Progenitor cell of endocrine pancreas (in vitro differentiated cells): ENCODE measurements at places on chromosomes 16 and 17. TPM values are rescaled to one million over a fixed set of nuclear protein-coding genes. Genes with fewer than 3 reads are reported as not detected.
A peak's percentile ranks its signal among the peaks of the same experiment; 100 is the strongest.

DNA sequence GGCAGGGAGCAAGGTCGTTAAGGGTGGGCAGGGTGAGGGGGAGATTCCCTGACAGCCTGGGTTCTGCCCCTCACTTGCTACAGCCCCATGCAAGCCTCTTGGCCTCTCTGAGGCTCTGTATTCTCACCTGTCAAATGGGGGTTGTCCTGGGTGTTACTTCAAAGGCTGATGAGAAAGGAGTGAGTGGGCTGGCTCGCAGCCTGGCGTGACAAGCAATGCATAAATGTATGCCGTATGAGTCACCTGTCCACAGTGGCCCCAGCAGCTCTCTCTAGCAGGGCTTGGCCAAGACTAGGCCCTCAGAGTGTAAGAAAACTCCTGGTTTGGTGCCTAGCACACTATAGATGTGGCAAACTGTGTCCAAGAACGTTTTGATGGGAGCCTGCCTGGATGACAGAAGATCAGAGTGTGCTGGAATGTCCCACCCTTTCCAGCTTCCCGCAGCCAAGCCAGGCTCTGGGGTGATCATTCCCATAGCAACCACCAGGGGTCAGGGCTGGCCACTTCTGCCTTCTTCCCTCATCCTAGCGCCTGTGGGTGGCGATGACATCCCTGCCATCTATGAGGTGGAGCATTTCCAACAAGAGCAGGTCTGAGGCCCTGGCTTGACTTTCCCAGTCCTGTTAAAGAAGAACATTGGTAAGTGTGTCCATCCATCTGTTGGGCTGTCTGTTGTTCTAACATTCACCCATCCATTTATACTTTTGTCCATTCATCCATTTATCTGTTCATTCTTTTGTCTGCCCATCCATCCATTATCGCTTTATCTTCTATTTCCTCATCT, 37.2 kb upstream of the ADGRG1 start:
- no peaks in the 10 kb centered on the region for H3K36me3 ChIP-seq
- DNase-seq, result peak; percentile 65
- no peak overlapping the region for H3K4me3 ChIP-seq
- H3K27me3 ChIP-seq, result peaks cover 11% of the 10 kb centered on the region
- H3K4me1 ChIP-seq, result peaks cover 3% of the 10 kb centered on the region
- H3K27ac ChIP-seq, result no peak overlapping the region

- H3K4me1 ChIP-seq, result peaks cover 4% of the 10 kb centered on the region
- DNase-seq, result no peak
- H3K27ac ChIP-seq, result no peak overlapping the region
- H3K36me3 ChIP-seq, result peaks cover 2% of the 10 kb centered on the region
- H3K27me3 ChIP-seq, result no peaks in the 10 kb centered on the region
Observed at GRCh38 chr17:45292696-45293412, 24.0 kb downstream of the MAP3K14 start.

LGALS9 gene
- total RNA-seq, result 2.1 and 3.1 TPM in 2 replicates

GRCh38 chr17:54780238-54780637, 120.4 kb upstream of the TOM1L1 start:
- H3K27ac ChIP-seq, result no peak overlapping the region
- no peaks in the 10 kb centered on the region for H3K36me3 ChIP-seq
- no peak for DNase-seq
- no peak overlapping the region for H3K4me3 ChIP-seq
- no peaks in the 10 kb centered on the region for H3K4me1 ChIP-seq
- peaks cover 3% of the 10 kb centered on the region for H3K27me3 ChIP-seq

DNA sequence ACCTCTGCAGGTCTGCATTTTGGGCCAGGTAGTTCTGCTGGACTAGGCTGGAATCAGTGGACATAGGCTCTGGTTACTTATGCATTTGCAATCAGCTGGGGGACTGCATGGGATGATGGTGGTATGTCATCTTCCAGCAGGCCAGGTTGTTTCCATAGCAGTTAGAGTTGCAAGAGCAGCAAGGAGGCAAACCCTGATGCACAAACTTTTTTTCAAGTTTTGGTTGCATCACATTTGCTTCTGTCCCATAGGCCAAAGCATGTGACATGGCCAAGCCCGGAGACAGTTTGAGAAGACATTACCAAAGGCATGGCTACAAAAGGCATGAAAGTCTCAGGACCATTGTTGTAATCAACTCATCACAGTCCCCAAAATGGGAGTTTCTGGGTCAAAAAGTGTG, 58.2 kb downstream of the PRKCB start:
- H3K27me3 ChIP-seq, result peaks cover 15% of the 10 kb centered on the region
- no peak overlapping the region for H3K27ac ChIP-seq
- H3K36me3 ChIP-seq, result no peaks in the 10 kb centered on the region

DNA sequence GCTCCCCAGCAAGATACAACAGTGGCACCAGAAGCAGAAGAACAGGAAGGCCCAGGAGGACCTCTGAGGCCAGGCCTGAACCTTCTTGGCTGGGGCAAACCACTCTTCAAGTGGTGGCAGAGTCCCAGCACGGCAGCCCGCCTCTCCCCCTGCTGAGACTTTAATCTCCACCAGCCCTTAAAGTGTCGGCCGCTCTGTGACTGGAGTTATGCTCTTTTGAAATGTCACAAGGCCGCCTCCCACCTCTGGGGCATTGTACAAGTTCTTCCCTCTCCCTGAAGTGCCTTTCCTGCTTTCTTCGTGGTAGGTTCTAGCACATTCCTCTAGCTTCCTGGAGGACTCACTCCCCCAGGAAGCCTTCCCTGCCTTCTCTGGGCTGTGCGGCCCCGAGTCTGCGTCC, 11.9 kb downstream of the CES3 start:
- no peaks in the 10 kb centered on the region for H3K4me1 ChIP-seq
- no peaks in the 10 kb centered on the region for H3K36me3 ChIP-seq
- no peak for DNase-seq
- H3K27me3 ChIP-seq, result peaks cover 15% of the 10 kb centered on the region
- H3K4me3 ChIP-seq, result no peak overlapping the region

CACNA1H gene
- 42.3 and 42.8 TPM in 2 replicates for total RNA-seq

EMP2 gene
- 10.5 and 11.6 TPM in 2 replicates for total RNA-seq

FZD2 gene
- total RNA-seq, result 73.6 and 89.7 TPM in 2 replicates

KRTAP17-1 gene
- not detected in 2 replicates for total RNA-seq

OSBPL7 gene
- total RNA-seq, result 20.5 and 26.2 TPM in 2 replicates

GRCh38 chr17:41722231-41722630, 10.1 kb downstream of the GAST start:
- no peak overlapping the region for H3K4me3 ChIP-seq
- no peaks in the 10 kb centered on the region for H3K36me3 ChIP-seq
- peaks cover 3% of the 10 kb centered on the region for H3K27me3 ChIP-seq
- no peak for DNase-seq

DNA sequence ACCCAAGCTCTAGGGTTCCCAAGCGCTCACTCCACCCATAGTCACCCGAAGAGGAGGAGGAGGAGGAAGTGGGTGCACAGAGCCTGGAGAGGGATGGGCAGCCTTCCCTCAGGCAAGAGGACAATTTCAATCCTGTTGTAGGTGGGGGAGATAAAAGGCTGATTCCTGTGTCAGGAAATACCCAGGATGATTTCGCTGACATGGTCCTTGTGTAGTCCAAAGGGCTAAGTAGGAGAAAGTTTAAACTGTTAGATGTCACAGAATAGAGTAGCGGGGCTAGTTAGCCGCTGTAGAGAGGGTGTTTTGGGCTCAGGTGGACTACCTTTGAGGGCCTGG, 1.3 kb upstream of the EXOC7 start:
- no peak overlapping the region for H3K27ac ChIP-seq
- H3K4me3 ChIP-seq, result peak overlapping the region; percentile 37
- H3K4me1 ChIP-seq, result peaks cover 23% of the 10 kb centered on the region
- H3K27me3 ChIP-seq, result no peaks in the 10 kb centered on the region

DNA sequence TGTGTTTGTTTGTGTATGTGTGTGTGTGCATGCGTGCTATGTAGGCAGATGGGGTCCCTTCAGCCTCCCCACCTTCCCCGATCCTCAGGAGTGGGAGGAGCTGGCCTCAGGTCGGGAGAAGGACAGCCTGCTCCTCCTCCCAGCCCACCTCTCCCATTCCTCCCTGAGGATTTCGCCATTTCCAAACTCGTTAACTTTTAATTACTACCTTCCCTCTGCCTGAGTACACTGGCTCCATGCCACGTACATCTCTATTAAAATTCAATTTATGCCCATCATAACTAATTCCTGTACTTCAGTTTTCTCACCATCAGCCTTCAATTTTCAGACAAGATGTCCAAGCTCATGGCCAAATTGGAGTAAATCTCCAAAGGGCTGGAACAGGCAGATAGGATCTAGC, 148.6 kb downstream of the SDK2 start:
- no peak overlapping the region for H3K27ac ChIP-seq
- DNase-seq, result no peak
- peaks cover 50% of the 10 kb centered on the region for H3K27me3 ChIP-seq
- no peak overlapping the region for H3K4me3 ChIP-seq

GRIN2A gene
- total RNA-seq, result 1.7 and 1.9 TPM in 2 replicates

GRCh38 chr17:36503456-36504155, 17.1 kb downstream of the ZNHIT3 start:
- H3K27me3 ChIP-seq, result no peaks in the 10 kb centered on the region
- DNase-seq, result no peak
- peaks cover 6% of the 10 kb centered on the region for H3K36me3 ChIP-seq
- H3K27ac ChIP-seq, result peak overlapping the region; percentile 86
- H3K4me3 ChIP-seq, result no peak overlapping the region

TP53TG3D gene
- total RNA-seq, result not detected in 2 replicates

DNA sequence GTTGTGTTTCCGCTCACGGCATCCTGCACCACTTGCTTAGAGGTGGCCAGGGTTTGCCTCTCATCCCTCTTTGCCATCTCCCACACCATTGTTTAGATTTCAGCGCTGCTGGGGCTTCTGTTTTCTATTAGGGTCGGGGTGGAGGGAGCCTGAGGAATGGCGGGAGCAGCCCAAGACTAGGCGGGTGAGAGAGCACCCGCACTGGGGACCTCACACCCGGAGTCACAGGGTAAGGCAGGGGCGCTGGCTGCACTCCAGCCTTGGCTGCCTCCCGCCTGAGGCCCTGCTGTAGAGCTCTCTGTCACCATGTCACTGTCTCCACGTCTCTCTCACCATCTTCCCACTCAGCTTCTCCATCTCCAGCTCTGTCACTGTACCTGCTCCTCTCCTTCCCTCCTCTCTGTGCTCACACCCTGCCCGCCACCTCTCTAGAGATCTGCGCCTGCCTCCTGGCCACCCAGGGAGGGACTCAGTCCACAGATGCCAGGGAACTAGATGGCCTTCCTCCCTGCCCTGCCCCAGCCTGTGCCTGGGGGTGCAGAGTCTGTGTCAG, 32.8 kb upstream of the ABCC3 start:
- no peak for DNase-seq
- no peak overlapping the region for H3K27ac ChIP-seq
- H3K4me1 ChIP-seq, result peaks cover 7% of the 10 kb centered on the region
- H3K4me3 ChIP-seq, result no peak overlapping the region
- no peaks in the 10 kb centered on the region for H3K36me3 ChIP-seq
- peaks cover 27% of the 10 kb centered on the region for H3K27me3 ChIP-seq

DNA sequence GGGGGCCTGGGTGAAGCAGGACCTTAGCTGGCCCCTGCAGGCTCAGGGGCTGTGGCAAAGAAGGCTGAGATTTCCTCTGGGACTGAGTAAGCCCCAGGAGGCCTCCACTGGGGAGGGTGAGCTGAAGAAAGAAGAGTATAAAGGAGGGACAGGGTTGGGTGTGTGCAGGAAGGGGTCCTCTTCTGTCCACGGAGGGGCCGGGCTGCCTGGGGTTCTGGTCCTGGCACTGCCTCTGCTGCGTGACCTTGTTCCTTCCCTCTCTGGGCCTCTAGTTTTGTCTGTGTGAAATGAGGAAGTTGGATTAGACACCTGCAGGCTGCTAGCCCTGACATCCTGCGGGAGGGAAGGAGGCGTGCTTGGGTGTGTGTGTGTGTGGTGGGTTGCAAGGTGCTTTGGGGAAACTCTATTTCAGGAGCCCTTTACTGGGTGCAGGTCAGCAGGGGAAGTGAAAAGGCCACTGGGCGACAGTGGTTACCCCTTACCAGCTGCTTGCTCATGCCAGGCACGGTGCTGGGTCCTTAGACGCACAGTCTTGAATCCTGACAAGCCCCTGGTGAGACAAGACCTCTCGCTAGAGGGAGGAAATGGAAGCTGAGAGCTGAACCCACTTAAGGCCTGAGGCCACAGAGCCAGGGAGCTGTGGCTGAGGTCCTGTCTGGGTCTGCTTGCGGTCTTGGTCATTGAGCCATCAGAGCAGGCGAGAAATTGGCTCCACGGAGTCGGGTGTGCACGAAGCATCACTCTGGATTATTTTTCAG, 60.7 kb downstream of the OR1D5 start:
- H3K36me3 ChIP-seq, result peaks cover 13% of the 10 kb centered on the region
- DNase-seq, result no peak
- peaks cover 2% of the 10 kb centered on the region for H3K4me1 ChIP-seq
- H3K4me3 ChIP-seq, result no peak overlapping the region

CORO6 gene
- 0.27 TPM in 1 of 2 replicates, not detected in the other for total RNA-seq

DNA sequence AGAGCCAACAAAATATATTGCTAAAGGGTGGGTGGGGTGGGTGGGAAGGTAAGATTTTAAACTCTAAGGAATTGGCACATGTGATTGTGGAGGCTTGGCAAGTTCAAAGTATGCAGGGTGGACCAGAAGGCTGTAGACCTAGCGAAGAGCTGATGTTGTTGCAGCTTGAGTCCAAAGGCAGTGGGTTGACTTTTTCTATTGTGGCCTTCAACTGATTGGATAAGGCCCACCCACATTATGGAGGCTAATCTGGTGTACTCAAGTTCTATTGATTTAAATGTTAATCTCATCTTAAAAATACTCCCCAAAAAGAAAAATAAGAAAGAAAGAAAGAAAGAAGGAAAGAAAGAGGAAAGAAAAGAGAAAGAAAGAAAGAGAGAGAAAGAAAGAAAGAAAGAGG, 22.4 kb downstream of the ZNF200 start:
- no peak for DNase-seq
- no peaks in the 10 kb centered on the region for H3K36me3 ChIP-seq
- no peaks in the 10 kb centered on the region for H3K4me1 ChIP-seq

GRCh38 chr16:69762814-69763598, 874 bp downstream of the WWP2 start:
- H3K4me1 ChIP-seq, result peaks cover 7% of the 10 kb centered on the region
- peaks cover 4% of the 10 kb centered on the region for H3K36me3 ChIP-seq
- H3K27ac ChIP-seq, result peak overlapping the region; percentile 96
- H3K27me3 ChIP-seq, result no peaks in the 10 kb centered on the region

- H3K27me3 ChIP-seq, result peaks cover 50% of the 10 kb centered on the region
- H3K4me3 ChIP-seq, result no peak overlapping the region
- H3K27ac ChIP-seq, result no peak overlapping the region
- no peaks in the 10 kb centered on the region for H3K36me3 ChIP-seq
- DNase-seq, result no peak
Observed at GRCh38 chr16:65125322-65125721, 3.5 kb upstream of the CDH11 start.

GRCh38 chr17:33749171-33749570, 456.1 kb upstream of the ASIC2 start:
- H3K4me1 ChIP-seq, result peaks cover 12% of the 10 kb centered on the region
- H3K36me3 ChIP-seq, result no peaks in the 10 kb centered on the region
- H3K4me3 ChIP-seq, result no peak overlapping the region
- H3K27ac ChIP-seq, result no peak overlapping the region
- H3K27me3 ChIP-seq, result peaks cover 25% of the 10 kb centered on the region

FADS6 gene
- 0.14 and 0.42 TPM in 2 replicates for total RNA-seq

- no peaks in the 10 kb centered on the region for H3K4me1 ChIP-seq
- H3K4me3 ChIP-seq, result no peak overlapping the region
- DNase-seq, result no peak
- no peak overlapping the region for H3K27ac ChIP-seq
- H3K27me3 ChIP-seq, result no peaks in the 10 kb centered on the region
Observed at GRCh38 chr16:1731073-1731472, 25.1 kb downstream of the MAPK8IP3 start.
